ENCODE measurements at places on chromosomes 16 and 17. TPM values are rescaled to one million over a fixed set of nuclear protein-coding genes. Genes with fewer than 3 reads are reported as not detected.

SSTR5 gene
- total RNA-seq, result not detected

CHMP1A gene
- 46.8 TPM for total RNA-seq

CXCL16 gene
- total RNA-seq, result 2.3 TPM

DNA sequence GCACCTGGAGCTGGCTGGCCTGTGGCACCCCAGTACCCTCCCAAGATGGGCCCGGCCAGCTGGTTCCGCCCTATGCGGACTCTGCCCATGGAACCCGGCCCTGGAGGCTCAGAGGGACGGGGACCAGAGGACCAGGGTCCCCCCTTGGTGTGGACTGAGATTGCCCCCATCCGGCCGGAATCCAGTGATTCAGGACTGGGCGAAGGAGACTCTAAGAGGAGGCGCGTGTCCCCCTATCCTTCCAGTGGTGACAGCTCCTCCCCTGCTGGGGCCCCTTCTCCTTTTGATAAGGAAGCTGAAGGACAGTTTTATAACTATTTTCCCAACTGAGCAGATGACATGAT is 12.0 kb downstream of the TBX21 start:
- peaks cover 62% of the 10 kb centered on the region for H3K36me3 ChIP-seq
- H3K27me3 ChIP-seq, result no peaks in the 10 kb centered on the region
- H3K4me1 ChIP-seq, result peaks cover 32% of the 10 kb centered on the region
- DNase-seq, result no peak

All from activated naive CD4-positive, alpha-beta T cell treated with anti-CD3 and anti-CD28 coated beads for 36 hours (primary cell).